Left lobe of liver (tissue), 2 donors: ENCODE measurements at places on chromosomes 3 and 15.

- DNase-seq, result no peak
Observed at GRCh38 chr3:63395960-63396359, 117.9 kb downstream of the SYNPR start.

GRCh38 chr3:181683563-181683962, 28.2 kb upstream of the SOX2 start:
- DNase-seq, result no peak

DNA sequence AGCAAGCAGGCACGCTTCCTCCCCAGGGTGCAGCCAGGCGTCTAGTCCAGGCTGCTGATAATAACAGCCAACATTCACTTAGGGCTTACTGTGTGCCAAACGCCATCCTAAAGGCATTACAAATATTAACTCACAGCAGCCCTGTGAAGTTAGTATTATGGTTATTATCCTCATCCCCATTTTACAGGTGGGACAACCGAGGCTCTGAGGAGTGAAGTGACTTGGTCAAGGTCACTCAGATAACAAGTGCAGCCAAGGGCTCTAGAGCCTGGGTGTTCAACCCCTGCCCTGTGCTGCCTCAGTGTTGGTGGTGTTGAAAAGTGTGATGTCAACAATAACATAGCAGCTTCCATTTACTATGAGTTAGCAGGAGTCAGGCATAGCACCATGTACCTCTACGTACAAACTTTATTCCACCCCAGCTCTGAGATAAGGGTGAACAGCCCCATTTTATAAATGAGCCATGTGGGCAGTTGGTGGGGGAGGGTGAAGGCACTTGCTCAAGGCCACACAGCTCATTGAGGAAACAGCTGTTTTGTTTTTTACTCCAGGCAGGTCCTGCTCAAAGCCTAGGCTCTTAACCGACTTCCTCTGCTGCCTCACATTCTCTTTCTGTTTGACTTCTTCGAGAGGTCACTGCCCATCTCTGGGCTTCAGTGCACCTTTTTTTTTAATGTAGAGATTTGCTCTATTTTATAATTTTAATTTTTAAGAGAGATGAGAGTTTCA, 24.0 kb upstream of the TRH start:
- DNase-seq, result no peak

DNA sequence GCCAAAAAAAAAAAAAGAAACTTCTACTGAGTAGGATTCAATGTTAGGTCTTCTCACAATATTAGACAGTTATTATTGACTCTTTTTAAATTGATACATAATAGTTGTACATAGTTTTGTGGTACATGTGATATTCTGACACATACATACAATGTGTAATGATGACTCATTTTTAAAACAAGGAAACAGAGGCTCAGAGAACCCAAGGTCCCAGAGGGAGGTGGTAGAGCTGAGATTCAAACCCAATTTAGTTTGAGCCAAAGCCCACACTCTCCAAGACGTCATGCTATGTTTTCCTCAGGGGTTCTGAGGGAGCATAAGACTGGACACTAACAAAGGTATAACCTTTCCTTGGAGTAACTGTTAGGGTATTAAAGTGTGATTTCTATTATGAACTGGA, 40.6 kb downstream of the MYO5C start:
- no peak for DNase-seq

- DNase-seq, result no peak
Observed at GRCh38 chr15:65981837-65982626, 112.7 kb downstream of the RAB11A start.

DNA sequence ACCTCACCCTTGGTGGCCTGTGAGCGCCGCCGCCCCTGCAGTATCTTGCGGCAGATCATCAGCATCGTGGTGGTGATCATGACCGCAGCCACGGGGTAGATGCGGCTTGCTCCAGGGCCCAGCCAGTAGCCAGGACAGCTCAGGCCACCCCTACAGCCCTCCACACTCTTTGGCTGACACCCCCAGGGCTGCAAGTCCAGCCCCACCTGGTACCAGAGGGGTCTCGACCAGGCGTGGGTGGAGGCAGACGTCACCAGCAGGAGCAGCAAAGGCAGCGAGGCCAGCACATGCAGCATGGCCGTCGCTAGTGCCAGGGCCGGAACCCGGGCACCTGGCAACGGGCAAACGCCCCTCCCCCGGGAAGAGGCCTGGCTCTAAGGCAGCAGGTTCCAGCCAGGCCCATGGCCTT, at the start of gene TMEM89:
Gene TMEM89, minus strand, starts transcription at position 309 of the 409 bp plus-strand sequence. Its CDS starts 13 bp downstream, at position 296.
- no peak for DNase-seq

DNA sequence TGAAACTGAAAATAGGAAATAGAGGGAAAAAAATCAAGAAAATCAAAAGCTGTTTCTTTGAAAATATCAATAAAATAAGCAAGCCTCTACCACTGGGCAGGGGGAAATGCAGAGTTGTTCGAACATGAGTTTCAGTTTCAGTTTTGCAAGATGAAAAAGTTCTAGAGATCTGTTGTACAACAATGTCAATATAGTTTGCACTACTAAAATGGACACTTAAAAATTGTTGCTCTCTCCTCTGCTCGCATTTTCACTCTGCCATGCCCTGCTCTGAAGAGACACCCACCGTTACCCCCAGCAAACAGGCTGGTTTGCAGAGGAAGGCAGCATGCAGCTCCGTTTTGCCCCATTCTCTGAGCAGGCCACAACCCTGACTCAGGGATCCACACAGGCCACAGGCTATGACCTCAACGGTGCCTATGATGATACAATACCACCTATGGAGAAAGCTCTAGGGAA, 64.5 kb downstream of the ZNF148 start:
- peak; percentile 59 for DNase-seq

- DNase-seq, result no peak
Observed at GRCh38 chr3:134040066-134040465, 10.3 kb upstream of the SLCO2A1 start.

DNA sequence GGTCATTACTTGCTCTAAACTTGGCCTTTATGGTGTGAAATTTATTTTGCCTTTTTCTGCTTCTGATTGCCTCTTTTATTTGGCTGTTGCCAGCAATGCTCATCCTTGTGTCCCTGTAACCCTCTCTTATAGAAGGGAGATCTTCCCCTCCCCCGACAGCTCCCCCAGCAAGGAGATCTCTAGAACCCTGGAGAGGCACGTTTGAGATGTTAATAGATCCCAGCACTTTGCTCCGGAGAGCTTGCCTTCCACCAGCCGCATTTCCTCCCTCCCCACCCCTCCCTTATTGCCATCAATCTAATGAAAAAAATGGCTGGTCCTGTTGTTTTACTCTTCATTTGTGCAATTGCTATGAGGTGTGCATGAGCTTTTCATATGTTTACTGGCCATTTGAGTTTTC, 18.2 kb downstream of the TRIM71 start:
- no peak for DNase-seq

DNA sequence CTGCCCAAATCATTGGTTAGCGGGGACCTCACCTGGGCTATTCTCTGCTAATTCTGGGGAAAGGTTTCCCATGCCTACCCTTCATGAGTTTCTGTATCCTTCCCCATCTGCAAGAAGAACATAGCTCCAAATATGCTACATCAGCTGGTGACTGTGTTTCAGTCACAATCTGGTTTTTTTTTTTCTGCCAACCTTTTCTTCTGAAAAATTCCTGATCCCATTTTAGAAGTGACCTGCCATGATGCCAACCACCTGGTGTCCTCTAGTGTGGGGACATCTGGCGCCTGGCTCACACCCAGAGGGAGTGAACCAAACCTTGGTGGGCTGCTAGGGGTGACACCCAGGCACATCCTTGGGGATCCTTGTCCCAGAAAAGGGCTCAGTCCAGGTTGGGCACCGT, 76.1 kb downstream of the CHRD start:
- no peak for DNase-seq

- peak; percentile 33 for DNase-seq
Observed at GRCh38 chr3:53804697-53805462, 41.3 kb downstream of the CHDH start.

GRCh38 chr3:69890084-69890483, 109.4 kb upstream of the SAMMSON start:
- no peak for DNase-seq

DNA sequence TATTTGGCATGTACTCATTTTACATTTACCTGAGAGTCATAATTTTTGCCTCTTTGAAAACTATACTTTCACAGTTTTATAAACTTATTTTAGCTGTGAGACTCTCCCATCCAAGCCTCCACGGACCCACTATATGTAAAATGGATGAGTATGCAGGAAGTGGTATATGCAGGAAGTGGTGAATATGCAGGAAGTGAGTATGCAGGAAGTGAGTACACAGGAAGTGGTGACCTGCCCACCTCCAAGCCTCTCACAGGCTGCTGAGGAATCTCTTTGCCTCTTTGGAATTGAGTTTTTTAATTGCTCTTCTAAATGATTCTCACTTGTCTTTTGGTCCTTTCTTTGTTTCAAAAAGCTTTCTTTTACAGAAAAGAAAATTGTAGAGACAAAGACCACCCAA, 85.2 kb downstream of the KBTBD8 start:
- DNase-seq, result no peak

DNA sequence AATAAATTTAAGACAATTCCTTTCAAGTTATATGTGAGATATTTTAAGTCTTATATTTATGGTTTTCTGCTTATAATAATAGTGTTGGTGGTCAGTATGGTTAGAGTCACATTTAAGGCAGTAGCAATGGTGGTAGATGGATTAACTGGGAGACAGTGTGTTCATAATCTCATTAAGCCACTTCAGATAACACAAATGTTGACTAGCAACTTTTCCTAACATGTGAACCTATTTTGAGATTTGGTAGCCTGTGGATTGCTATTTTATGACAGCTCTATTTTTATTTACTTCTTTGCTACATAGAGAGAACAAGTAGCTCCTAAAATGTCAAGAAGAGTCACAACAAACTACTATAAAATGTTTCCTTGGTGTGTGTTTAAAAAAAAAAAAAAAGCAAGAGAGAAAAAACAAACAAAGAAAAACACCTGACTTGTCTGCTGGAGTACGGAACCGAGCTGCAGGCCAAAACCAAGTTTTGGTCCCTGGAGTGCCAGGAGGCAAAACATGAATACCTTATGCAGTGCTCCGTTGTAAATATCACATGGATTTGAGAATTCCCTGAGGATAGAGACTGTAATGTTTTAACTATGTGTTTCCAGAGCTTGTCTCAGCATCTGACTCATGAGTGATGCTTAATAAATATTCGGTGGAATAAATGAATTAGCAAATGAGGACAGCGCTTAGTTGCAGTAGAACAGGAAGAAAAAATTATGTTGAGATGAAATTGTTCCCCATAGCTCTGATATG, 457.1 kb upstream of the ROBO2 start:
- no peak for DNase-seq

GRCh38 chr3:9820946-9821345, 10.9 kb downstream of the TTLL3 start:
- DNase-seq, result no peak

DNA sequence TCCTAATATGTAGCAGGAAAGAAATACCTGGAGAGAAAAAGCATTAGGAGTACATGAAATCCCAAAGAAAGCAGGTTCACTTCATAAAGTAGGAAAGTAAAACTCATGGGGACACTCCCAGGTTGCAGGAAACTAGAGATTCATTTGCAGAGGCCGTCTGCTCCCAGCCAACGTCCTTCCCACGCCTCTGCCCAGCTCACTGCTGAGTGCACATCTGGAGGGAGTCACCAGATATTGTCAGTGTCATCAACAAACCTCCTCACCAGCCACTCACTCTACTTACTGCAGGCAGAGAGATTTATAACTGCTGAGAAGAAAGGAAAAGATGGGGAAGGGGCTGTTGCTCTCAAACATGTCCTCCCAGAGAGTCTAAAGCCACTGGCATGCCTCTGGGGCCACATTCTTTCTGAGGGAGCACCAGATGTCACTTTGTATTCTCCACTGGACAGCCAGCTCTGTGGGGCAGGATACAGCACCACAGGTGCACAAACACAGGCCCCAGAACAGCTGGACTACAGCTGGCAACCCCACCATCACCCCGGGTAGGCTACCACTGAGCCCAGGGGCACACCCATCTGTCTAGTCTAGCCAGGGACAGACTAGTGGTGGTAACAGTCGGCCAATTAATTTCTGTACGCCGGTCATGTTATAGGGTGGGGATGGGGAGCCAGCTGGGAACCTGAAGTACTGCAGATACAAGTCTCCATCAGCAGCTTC, 64.5 kb downstream of the NPTN start:
- DNase-seq, result no peak

DNA sequence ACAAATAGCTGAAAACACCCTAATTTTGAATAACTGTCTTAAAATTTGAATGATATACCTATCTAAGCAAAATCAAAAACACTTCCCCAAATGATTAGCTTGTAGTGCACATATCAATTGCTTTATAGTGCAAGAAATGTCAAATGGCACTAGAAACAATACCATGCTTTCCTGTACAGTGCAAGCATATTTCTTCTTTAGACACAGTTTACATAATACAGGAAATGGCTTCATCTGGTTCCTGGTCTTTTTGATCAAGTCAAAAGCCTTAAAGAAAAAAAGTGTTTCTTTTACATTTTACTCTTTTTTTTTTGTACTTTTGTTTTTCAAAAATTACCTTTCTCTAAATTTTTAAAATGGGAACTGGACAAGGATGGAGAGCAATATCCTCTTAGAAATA, 352.1 kb downstream of the MECOM start:
- no peak for DNase-seq

GRCh38 chr3:45224824-45225464, 1.1 kb downstream of the TMEM158 start:
- DNase-seq, result peak; percentile 85

- no peak for DNase-seq
Observed at GRCh38 chr3:187964760-187965159, 189.2 kb upstream of the LPP start.

DNA sequence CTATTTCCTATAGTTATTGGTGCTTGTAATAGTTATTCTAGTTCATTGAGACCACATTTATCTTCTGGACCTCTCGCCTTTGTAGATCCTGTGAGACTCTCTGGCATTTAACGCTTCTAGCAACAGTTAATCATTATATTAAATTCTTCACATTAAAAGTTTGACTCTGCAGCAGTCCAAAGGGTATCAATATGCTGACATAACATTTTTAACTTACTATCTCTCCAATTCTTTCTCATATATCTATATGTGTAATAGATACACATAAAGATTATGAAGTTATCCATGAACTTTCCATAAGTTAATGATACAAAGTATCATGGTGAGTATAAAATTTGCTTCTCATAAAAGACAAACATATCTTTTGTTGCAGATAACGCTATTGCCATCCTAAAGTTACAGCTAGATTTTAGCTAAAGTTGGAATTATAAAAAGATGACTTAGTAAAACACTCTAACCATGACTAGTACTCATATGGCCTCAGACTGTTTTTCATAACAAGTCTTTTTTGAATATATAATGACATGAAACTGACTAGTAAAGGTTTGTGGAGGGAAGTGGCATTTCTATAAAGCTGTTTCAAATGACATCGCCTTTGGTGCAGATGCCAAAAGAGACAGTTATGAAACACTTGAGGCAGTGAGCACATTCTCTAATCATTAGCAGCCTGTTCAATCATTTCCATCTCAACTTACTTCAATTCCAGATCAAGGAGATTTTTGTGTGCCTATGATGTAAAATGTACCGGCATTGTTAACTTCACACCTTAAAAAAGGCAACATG, 379.3 kb upstream of the CBLB start:
- no peak for DNase-seq

- peak; percentile 65 for DNase-seq
Observed at GRCh38 chr3:15269091-15269989, 63.0 kb downstream of the SH3BP5 start.
